Hematopoietic multipotent progenitor cell treated with erythropoietin and hydrocortisone succinate and interleukin-3 and kit ligand, for 17 days (in vitro differentiated cells): ENCODE measurements at places on chromosomes 4 and X.

- DNase-seq, result peak; percentile 39
Measured at GRCh38 chrX:23784470-23785331, 1.7 kb downstream of the SAT1 start.

DNA sequence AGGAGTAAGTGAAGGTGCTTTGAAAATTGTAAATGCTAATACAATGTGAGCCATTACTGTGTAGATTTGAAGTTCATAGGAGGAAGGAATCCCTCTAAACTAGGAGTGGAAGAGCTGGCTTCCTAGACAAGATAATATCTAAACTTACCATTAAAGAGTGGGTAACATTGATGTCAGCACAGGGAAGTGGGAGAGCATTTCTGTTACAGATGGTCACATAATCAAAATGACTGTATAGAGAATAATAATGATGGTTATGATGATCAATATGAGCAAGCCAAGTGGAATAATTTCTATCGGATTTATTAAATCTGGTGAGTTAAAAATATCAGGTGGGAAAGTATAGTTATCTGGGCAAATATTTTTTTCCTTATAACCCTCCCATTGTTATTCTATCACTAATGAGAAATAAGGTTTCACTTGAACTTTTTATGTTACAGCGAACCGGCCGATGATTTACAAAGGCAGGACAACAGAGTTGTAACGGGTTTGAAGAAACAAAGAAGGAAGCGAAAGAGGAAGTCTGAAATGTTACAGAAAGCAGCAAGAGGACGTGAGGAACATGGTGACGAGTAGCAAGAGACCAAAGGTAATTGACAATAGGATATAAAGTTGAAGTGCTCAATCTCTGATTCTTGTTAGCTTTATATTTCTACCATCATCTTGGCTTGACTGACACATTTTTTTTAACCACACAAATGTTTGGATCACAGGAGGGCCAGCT lies 43.5 kb downstream of the FMR1NB start:
- DNase-seq, result no peak

DNA sequence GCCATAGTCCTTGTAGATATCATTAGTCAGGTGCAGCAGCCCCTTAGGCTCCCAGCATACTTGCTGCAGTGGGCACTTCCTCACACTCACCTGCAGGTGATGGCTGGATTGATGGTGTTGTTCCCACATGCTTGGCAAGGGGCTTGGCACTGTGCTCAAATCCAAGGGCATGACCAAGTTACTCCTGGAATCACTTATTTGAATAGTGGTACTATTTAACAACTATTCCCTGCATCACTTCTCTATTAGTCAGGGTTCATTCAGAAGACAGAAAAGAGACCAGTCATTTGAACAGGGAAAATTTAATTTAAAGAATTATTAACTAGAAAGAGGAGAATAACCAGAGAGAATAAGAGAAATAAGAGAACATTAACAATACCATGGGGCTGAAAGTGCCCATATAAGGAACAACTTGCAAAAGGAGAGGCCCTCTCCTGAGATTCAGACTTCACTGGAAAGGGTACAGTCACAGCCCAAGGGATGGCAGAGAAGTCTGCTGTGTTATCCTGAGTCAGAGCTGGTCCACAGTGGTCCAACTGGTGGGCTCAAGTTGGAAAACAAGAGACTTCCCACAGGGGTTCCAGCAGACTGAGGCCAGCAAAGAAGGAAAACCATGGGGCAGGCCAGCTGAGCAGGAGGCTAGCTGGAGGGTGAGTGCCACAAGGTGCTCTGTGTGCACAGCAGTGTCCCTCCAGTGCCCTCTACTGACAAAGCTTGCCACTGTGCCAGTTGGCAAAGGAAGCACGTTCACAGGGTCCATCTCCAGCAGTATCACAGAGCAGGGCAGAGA lies 9.8 kb downstream of the SPP1 start:
- DNase-seq, result peak; percentile 9

- DNase-seq, result no peak
Measured at GRCh38 chr4:33226133-33226532, 2506.0 kb downstream of the PCDH7 start.

- peak; percentile 90 for DNase-seq
Measured at GRCh38 chrX:54808605-54809483, 1.3 kb downstream of the MAGED2 start.

- no peak for DNase-seq
Measured at GRCh38 chr4:81714291-81714690, 242.6 kb upstream of the RASGEF1B start.

- no peak for DNase-seq
Measured at GRCh38 chr4:48493452-48494100, 3.5 kb downstream of the ZAR1 start.

GRCh38 chrX:131779741-131780140 lies 235.9 kb downstream of the OR13H1 start:
- DNase-seq, result no peak

GRCh38 chrX:74448669-74449068 lies 27.4 kb downstream of the SLC16A2 start:
- DNase-seq, result no peak

GRCh38 chrX:49071877-49072711 lies 1.7 kb downstream of the PRAF2 start:
- no peak for DNase-seq

DNA sequence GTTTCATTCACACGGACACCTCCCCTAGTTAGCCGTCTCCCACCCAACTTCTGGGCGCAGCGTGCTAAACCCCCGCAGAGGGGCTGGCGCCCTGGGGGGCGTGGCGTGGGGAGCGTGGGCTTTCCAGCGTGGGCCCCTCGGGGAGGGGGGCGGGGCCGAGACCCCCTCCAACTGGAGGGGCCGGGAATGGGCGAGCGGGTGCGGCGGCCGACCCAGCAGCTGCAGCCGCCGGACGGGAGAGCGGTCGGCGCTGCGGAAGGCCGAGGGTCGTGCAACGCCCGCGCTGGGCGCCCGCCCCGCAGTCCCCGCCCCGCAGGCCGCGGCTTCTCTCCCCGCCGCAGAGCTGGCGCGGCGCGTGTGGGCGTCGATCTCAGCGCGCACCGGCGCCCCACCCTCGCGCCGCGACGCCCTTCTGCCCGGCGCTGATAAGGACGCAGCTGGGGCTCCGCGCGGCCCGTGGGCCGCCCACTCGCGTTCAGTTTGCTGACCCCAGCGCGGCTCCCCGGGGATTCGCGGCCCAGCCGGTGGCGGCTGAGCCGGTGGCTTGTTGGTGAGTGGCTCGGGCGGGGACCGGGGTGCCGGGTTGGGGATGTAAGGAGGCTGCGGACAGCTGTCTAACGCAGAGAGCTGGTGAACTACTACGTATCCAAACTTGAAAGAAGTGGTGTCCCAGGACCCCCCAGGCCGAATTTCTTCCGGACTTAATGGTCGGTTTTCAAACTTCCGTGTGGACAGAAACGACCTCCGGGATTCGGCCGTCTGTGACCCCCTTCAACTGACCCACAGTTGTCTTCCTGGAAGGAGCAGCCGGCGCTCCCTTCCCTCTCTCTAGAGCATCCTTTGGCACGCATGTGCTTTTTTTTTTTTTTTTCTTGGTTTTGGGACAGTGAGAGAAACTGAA lies 1.5 kb downstream of the FHDC1 start:
- DNase-seq, result peak; percentile 93

DNA sequence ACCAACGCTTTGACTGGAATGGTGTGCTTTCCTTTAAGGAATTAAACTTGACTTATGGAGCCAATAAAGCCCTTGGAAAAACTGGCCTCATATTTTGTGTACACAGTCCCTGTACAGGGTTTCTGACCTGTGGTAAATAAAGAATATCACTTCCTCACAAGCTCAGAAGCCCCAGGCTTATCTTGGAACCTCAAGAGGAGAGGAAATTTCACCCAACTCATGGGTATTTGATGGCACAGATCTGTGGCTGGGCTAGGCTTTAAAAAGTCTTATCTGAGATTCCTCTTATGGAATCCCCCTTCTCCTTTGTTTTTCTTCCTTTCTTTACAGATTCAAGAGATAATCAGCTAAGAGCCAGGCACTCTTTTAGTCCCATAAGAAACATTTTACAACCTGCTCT lies 89.3 kb upstream of the USP38 start:
- no peak for DNase-seq

DNA sequence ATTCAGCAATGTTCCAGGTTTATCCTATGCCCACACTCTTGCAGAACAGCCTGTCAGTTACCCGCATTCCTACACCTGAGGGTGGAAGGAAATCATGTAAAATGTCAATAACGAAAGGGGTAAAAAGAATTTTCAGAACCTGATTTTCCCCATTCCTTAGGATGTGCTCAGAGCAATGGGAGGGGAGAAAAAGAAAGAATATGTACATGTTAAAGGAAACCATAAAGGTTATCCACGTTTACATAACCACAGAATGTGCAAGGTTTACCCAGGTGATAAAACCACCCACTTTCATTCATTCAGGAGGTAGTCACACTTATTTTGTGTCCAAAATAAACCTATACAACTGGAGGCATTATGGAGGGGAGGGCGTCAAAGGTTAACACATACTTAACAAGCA lies 335.5 kb downstream of the ZNF674 start:
- no peak for DNase-seq

- DNase-seq, result no peak
Measured at GRCh38 chr4:7068883-7069282, 1.0 kb upstream of the GRPEL1 start.
